ENCODE measurements at places on chromosomes 1 and 21.

GRCh38 chr21:36741506-36741905 is 42.6 kb downstream of the SIM2 start:
- DNase-seq, result no peak

DNA sequence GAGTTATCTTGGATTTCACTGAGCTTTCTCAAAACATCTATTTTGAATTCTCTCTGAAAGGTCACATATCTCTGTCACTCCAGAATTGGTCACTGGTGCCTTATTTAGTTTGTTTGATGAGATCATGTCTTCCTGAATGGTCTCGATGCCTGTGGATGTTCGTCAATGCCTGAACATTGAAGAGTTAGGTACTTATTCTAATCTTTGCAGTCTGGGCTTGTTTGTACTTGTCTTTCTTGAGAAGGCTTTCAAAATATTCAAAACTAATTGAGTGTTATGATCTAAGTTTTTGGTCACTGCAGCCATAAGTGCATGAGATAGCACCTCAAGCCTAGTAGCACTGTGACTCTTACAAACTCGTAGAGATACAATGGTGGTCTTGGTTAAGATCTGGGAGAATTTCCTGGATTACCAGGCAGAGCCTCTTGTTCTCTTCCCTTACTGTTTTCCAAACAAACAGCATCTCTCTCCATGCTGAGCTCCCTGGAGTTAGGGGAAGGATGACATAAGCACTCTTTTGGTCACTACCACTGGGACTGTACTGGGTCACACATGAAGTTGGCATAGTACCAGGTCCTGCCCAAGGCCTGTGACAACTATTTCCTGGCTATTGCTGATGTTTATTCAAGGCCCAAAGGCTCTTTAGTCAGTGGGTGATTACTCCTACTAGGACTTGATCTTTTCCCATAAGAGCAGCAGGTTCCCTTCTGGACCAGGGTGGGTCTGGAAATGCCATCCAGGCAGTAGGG is 25.6 kb downstream of the SLC22A15 start:
- DNase-seq, result no peak

DNA sequence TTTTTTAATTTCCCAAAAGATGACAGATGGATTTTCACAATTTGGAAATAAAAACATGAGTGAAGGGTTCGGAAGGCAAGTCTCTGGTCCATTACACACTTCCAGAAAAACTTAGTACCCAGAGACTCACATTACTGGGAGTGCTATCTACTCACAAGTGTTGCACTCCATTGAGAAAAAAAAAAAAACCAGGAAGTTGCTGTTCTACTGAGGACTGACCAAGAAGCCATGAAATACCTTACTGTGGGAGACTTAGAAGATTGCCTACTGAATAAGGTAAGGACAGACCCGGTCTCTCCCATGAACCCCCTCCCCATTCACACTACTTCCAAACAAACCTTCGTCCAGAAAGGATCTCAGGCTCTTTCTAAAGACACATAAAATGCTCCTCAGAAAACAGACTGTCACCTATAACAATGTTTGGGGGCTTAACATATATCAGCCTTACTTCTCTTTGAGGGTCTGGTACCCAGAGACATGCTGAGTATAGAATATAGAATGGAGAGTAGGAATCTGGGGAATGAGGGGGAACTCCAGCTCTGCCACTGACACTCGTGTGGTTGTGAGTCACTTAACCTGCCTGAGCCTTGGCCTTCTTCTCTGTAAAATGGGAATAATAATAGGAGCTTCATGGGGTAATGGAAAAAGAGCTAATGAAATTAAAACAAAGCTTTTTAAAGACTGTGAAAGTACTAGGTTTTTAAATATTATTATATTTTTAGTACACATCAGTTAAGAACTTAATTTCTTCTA is 1.4 kb downstream of the MAB21L3 start:
- DNase-seq, result no peak

GRCh38 chr1:96966536-96967138 is 245.1 kb downstream of the PTBP2 start:
- peak; percentile 57 for DNase-seq
